Ascending aorta (tissue), 2 donors: ENCODE measurements at places on chromosomes 5 and 9. TPM values are rescaled to one million over a fixed set of nuclear protein-coding genes. Genes with fewer than 3 reads are reported as not detected.

Gene OGN
- total RNA-seq = 156 TPM

Gene PPIC
- total RNA-seq = 29.3 TPM

Gene AK8
- total RNA-seq = not detected

Gene CDO1
- 36.0 TPM for total RNA-seq

Gene SAXO1
- 0.11 TPM for total RNA-seq

Gene PRSS3
- total RNA-seq = not detected

Gene SHC3
- total RNA-seq = 0.85 TPM

Gene JAKMIP2
- not detected for total RNA-seq

Gene CKMT2
- 0.43 TPM for total RNA-seq

Gene MZB1
- 8.0 TPM for total RNA-seq

Gene TBC1D13
- 19.8 TPM for total RNA-seq

Gene C9orf153
- not detected for total RNA-seq

Gene ENC1
- 12.9 TPM for total RNA-seq

Gene CARTPT
- total RNA-seq = 12.7 TPM

Gene SLC46A2
- total RNA-seq = not detected

Gene FRMD3
- total RNA-seq = 8.5 TPM

Gene IL5
- not detected for total RNA-seq

Gene CARD6
- 8.2 TPM for total RNA-seq

Gene OR1J2
- not detected for total RNA-seq

Gene TMOD1
- total RNA-seq = 17.1 TPM

Gene DOCK2
- 33.1 TPM for total RNA-seq

Gene PCDHA7
- total RNA-seq = not detected

Gene CCL28
- total RNA-seq = not detected

Gene SV2C
- total RNA-seq = not detected

Gene LMAN2
- 229 TPM for total RNA-seq

Gene ACO1
- total RNA-seq = 19.1 TPM
